Adipocyte (in vitro differentiated cells): ENCODE measurements at places on chromosomes 5 and 9.

DNA sequence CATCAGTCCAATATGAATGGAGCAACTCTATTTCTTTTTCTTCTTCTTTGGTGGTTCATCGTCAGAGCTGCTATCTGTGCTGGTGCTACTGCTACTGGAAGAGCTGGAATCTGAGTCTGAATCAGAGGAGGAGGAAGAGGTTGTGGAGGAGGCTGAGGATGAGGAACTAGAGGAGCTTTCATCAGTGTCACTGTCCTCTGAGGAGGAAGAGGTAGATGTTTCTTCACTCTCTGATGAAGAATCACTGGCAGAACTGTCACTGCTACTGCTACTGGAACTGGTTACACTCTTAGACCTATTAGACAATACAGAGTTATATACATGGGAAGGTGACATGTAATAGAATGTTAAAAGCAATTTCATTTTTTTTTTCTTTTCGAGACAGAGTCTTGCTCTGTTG, 27.8 kb downstream of the ZCCHC10 start:
- no peak for DNase-seq

DNA sequence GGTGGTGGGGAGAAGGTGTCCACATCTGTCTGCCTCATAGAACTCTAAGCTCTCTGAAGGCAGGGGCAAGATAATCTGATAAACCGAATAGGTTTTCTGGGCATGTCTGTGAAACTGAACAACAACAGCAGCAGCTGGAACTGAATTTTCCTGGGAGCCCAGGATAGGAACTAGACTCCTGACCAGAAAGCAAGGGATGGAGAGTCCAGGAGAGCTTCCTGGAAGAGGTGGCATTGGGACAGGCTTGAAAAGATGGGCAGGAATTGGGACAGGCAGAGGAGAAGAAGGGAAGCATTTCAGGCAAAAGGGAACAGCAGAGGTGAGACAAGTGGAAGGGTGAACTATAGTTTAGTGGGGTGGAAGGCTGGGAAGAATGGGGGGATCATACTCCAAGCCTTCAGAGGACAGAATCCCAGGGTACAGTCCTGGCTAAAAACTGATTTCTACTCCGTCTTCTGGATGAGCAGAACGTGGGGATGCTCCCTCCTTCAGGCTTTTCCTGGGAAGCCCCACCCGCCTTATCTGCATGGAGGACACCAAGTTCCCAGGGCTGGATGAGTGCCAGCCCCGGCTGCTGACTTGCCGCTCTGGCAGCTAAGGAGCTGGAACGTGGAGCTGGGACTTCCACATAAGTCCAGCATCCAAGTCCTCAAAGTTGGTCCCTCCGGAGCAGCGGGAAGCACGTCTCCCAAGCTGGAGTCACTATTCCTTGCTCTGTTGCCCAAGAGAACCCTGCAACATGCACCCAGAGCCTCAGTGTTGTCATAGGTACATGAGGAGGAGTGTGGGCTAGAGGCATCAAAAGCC, 13.9 kb upstream of the KIF12 start:
- no peak for DNase-seq

DNA sequence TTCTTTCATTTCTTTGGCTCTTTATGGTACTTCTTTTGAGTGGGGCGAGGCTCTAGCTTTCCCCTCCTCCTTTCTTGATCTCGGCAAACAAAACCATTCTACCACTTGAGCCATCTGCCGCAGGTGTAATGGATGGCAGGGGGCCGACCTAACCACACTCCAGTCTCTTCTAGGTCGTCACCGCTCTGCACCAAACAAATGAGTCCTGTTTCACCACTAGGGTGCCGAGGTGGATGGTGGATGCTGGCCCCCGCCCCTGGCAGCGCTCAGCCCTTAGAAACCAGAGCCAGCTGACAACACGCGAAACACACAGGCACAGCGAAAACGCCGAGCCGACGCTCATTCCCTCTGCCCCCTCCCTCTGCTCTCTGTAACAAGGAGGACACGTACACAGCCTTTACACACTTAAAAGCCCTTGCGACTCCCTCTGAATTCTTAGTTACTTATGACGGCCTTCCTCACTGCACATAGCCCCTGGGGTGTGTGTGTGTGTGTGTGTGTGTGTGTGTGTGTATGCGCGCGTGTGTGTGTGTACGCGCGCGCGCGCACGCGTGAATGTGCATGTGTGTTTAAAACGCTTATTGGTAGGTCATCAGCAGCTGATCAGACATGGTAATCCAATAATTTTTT, 199.4 kb downstream of the MEF2C start:
- DNase-seq: no peak

DNA sequence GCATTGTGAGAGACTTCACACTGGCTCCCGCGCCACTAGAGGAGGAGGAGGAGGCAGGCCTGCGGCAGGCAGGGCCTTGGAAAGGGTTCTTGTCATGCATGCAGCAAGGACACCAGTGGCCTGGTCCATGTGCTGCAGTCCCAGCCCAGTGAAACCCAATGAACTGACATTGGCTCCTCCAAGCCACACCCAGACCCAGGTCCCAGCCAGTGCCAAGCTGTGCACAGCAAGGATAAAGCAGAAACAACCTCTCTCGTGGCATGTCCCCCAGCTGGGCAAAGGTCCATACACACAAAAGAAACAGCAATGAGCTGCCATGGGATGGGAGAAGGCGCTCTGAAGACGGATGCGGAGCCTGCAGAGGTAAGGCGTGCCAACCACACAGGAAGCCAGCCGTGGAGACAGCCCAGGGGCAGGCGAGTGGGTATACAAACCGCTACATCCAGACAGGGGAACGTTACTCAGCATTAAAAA, 89.2 kb downstream of the SEMA4D start:
- DNase-seq: no peak

DNA sequence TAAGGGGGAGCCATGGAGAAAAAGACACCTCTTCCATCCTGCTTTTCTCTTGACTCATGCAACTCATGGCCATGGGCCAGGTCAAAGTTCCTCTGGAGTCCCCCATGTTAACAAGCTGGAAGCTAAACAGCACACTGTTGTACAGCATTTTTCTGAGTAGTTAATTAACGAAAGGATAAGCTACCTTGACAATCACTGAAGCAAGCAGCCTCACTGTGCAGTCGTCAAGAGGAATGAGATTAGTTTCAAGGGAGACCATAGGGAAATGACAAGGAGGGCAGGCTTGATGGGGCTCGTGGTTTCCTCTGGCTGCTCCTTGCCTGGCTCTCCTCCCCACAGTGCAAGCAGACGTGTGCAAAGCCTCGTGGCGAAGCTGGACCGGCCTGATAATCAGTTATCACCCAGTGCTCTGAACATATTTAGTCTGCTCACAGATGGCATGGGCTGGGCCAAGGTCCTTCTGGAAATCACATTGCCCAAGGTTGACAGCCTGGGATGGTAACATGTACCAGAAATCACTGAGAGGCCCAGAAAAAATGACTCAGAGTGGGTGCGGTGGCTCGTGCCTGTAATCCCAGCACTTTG, 209.5 kb downstream of the SLIT3 start:
- DNase-seq: no peak

GRCh38 chr5:124741711-124742496, 4.5 kb downstream of the ZNF608 start:
- peak; percentile 70 for DNase-seq

- peak; percentile 20 for DNase-seq
Observed at GRCh38 chr9:114394523-114395333, 6.9 kb upstream of the AKNA start.

DNA sequence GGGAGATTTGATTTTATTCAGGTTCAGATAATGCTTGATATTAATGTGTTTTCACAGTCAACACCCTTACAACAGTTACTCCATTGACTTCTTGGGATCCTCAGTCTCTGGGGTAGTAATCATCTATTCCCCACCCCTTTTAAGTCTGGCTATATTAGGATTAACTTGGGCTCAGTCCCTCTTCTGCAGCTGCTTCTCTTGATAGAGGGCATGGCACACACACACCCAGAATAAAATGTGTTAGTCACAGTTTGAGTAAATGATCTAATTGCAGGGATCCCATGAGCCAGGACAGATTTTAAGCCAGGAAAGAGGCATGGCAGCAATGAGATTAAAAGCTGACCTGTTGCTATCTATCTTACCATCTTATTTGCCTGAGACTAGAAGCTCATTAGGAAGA, 53.7 kb upstream of the VLDLR start:
- DNase-seq: no peak

GRCh38 chr5:100840789-100841188, 62.3 kb downstream of the ST8SIA4 start:
- no peak for DNase-seq

DNA sequence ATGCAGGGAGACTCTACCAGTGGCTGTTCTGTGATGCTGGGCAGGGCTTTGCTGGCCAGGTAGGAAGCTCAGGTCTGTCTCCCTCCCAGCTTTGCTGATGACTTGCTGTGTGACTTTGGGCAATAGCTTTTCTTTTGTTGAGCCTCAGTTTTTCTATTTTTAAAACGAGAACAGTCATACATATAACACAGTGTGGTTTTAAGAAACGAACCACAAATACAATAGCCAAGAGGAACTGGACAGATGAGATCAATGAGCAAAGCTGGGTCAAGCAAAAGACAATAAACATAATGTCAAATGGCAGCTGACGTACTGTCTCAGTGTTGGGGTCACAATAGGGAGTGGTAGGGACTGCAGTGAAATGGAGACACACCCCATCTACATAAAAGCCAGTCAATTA, 20.2 kb downstream of the SLIT3 start:
- no peak for DNase-seq

- no peak for DNase-seq
Observed at GRCh38 chr9:126519660-126520420, 93.9 kb upstream of the LMX1B start.

- no peak for DNase-seq
Observed at GRCh38 chr5:178236679-178237078, 4.1 kb upstream of the PHYKPL start.

- DNase-seq: no peak
Observed at GRCh38 chr5:146521403-146522106, 5.6 kb upstream of the GPR151 start.

DNA sequence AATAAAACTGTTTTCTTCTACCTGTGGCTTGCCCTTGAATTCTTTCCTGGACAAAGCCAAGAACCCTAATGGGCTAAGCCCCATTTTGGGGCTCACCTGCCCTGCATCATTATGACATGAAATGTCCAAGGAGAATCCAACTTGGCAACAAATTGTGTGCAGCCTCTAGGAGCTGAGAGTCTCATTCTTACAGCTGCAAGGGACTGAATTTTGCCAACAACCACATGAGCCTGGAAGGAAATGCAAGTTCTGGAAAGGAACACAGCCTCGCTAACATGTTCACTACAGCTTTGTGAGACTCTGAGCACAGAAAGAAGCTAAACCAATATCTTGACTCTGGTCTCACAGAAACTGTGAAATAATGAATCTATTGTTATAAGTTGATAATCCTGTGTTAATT, 94.8 kb upstream of the CDH12 start:
- DNase-seq: no peak

GRCh38 chr5:150124111-150124557, 31.5 kb downstream of the PDGFRB start:
- DNase-seq: no peak

DNA sequence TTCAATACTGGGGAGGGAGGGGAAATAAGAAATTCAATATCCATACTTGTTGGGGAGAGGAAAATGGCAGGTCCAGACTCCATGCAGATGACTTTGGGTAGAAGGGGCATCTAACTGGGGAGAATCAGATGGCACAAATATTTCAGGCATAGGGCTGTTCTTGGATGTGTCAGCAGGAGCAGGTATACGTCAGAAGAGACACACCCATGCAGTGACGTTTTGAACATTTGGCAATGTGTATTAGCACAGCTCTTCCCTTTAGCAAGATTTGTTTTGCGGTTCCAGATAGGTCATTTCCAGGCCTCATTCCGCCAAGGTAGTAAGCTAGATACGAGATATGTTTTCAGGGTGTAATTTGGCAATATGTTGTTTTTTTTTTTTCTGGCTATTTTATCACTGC, 187.2 kb upstream of the CDH10 start:
- DNase-seq: no peak

- no peak for DNase-seq
Observed at GRCh38 chr5:42760426-42760825, 3.8 kb downstream of the CCDC152 start.

GRCh38 chr5:170278611-170279458, 18.7 kb downstream of the LCP2 start:
- no peak for DNase-seq

DNA sequence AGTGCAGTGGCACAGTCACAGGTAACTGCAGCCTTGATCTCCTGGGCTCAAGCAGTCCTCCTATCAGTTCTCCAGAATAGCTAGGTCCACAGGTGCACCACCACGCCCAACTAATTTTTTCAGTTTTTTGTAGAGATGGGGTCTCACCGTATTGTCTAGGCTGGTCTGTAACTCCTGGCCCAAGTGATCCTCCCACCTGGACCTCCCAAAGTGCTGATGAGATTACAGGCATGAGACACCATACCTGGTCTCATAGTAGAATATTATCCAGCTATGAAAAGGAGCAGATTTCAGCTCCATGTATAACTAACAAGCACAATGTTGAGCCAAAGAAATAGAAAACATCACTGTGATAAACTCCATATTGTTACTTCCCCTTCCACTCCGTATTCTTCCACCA, 69.8 kb downstream of the FAM78A start:
- DNase-seq: no peak

- DNase-seq: no peak
Observed at GRCh38 chr9:131226226-131226625, 50.1 kb downstream of the FAM78A start.

DNA sequence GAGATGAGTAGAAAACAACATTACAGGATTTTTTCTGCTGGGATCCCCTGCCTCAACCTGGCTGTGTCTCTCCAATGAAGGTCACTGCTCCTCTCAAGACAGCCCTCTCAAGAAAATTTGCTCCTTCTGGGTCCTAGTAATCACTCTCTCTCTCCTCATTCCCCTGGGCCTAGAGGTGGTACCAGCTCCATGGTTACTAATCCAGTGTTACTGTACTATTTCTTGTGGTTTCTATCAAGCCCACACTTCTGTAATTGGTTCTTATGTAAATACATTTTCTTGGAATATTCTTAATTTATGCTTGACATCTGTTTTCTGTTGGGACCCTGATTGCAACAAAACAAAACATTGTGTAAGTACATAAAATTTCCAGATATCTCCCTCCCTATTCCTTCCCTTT, 123.8 kb upstream of the RORB start:
- no peak for DNase-seq

DNA sequence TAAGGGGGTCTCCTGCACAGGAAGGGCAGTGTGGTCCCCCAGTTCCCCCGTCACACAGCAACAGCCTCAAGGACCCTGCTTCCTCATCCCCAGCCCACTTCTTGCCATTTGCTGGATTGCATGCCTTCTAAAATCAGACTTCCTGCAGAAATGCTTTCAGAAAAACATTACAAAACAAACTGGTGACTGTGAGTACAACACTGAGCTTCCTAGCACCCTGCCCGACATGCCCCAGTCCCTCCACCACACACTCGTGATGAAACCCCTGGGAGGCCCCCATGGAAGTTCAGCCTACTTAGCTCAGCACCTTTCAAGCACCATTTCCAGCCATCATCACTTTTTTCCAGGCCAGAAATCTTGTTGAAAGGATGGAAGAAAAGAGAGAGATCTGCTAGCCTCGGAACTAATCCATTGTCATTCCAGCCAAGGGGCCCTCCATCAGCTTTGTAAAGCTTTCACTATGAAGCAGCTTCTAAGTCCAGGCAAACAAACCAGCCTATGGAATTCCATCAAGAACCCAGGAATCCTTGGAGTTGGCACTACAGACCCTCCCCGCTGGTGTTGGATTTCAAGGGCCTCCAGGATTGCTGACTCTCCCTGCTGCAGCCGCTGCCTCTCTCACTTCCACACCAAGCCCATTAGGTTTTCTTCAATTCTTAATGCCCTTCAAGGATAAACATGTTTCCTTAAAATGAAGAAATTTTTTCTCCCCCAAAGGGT, 114.6 kb downstream of the C5orf15 start:
- DNase-seq: no peak

- no peak for DNase-seq
Observed at GRCh38 chr5:141135718-141136266, 786 bp downstream of the PCDHB5 start.
